ENCODE measurements at places on chromosomes 2 and 18.
A peak's percentile ranks its signal among the peaks of the same experiment; 100 is the strongest.

- DNase-seq = no peak
Measured at GRCh38 chr18:44709307-44710126, 28.8 kb downstream of the SETBP1 start.

- DNase-seq = no peak
Measured at GRCh38 chr2:96402591-96402990, 67.0 kb downstream of the NCAPH start.

GRCh38 chr2:60216452-60216995 lies 336.9 kb downstream of the BCL11A start:
- DNase-seq = no peak

DNA sequence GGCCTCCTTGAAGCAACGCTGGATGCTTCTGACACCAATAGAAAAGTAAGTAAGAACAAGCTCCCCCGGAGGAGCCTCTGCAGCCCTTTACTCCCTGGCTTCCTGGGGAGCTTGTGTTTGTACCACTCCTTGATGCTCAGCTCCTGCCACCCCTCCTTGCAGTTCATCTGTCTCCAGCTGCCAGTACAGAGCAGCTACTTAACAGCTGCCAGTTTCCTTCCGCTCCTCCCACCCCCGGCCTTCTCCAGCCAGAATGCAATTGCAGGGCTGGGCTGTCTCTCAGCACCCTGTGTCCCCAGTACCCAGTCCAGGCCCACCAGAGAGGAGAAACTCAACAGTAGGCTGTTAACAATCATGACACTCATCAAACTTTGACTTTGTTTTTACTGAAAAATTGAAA lies 109.4 kb downstream of the AOX1 start:
- DNase-seq = no peak

- DNase-seq = peak; percentile 40
Measured at GRCh38 chr18:7221424-7222155, 9.3 kb upstream of the LRRC30 start.

GRCh38 chr18:58616446-58616845 lies 12.4 kb downstream of the ALPK2 start:
- DNase-seq = no peak

- DNase-seq = no peak
Measured at GRCh38 chr2:26913606-26913998, 56.8 kb upstream of the MAPRE3 start.
